Hepatocyte (in vitro differentiated cells): ENCODE measurements at places on chromosomes 16 and 17.

DNA sequence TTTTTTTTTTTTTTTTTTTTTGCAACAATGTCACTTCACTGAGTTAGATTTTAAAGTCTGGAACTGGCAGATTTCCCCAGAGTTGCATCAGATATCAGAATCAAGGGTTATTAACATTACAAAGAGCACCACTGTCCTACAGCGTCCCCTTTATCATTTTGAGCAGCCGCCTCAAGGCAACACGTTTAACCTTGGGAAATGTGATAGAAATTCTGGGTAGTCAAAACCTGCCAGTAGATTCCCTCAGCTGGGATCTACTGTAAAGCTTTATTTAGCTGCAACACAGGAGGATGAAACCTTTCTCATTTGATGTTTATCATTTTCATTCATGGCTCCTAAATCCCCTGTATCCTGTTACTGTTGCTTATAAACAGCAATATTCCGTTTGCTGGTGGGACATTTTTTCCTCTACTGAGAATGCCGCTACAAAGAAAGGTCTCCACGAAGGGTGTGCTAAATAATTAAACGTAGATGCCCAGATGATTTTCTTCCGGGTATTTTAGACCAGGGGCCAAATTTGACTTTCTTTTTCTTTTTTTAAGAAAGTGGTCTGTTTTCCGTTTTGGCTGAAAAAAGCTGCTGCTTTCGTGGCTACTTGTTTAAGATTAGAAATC is 436.1 kb upstream of the GOT2 start:
- no peak for DNase-seq

- no peak for DNase-seq
These were observed 10.2 kb downstream of the FOXF1 start for GRCh38 chr16:86520317-86521210.

DNA sequence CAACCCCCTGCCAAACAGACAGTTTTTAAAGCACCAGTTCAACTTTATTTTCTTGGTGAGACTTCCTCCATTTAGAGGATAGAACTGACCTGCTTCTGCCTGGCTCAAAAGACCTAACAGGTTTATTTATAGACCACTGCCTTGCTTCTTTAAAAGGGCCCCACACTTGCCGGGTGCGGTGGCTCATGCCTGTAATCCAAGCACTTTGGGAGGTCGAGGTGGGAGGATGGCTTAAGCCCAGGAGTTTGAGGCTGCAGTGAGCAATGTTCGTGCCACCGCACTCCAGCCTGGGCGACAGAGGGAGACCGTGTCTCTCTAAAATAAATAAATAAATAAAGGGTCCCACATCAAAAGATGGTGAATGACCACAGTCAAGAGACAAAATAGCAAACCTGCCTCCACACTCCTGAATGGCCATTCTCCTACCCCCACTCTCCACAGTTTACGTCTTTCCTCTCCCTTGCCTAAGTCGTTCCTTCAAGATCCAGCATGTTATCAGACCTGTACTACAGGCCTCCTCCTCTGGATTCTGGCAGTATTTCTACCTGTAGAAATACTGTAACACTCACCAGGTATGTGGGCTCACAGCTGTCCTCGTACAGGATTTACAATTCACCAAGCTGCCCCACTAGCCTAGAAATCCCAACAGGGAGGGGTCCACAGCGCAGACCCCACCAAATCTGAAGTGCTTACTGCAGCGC is 95.6 kb downstream of the SMG6 start:
- DNase-seq = no peak

DNA sequence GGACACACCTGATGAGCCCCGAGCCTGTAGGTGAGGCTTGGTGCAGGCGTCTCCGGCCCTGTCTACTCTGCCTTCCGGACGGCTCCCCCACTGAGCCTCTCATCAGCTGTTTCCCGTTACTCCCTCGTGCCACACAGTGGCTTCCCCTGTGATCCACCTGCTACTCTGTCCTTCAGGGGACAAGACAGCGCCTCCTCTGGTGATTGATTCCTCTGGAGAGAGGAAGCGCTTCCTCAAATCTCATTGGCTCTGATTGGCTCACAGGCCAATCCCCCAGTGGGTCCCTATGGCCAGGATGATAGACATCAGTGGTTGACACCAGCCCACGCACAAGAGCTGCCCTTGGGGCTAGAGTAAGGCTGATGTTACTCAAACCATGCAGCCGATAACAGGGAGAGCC is 24.0 kb downstream of the RNF213 start:
- no peak for DNase-seq

DNA sequence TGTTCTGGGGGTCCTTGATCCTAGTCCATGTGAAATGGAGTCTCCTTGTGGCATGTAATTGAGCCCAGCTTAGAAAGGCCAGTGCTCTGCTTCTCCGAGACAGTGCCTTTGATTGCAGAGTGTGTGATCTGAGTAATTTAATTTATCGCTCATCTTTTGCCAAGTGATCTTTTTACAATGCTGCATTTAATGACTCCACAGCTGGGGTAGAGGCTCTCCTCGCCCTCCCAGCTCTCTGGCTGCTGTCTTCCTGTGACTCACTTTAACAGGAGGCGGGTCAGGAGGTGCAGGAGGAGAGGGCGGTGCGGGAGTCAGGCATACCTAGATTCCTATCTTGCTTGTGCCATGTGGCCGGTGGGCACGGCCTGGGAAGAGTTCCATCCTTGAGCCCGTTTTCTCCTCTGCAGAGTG is 113.4 kb upstream of the FOXF1 start:
- peak; percentile 74 for DNase-seq

DNA sequence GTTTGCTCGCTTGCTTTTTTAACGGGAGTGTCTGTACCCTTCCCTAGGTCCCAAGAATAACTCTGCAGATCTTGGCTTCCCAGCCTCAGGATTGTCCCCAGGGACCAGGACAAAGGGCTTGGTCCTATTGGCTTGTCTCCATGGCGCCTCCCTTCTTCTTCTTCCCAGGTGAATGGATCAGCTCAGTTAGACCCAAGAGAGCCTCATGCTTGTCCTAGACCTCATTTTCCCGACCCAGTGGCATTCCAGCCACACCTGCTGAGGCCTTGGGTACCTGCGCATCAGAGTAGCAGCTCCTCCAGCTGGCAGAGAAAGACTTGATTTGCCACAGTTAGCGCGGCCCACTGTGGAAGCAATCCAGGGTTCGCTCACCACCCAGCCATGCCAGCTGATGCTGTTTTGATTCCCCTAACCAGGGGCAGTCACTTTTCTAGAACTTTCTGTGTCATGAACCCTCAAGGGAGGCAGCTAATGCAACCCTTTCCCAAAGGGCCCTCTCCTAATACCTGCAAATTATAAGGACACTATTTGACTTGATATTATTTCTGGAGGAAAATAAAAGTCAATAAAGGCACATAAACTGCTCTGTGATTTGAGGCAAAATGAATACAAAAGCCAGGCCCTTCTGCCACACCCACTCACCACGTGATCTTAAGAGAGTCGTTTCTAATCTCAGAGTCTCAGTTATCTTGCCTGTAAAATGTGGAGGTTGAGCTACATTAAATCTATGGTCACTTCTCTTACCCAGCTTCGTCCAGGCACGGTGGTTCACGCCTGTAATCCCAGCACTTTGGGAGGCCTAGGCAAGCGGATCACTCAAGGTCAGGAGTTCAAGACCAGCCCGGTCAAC is 13.9 kb downstream of the GPR142 start:
- DNase-seq = no peak

DNA sequence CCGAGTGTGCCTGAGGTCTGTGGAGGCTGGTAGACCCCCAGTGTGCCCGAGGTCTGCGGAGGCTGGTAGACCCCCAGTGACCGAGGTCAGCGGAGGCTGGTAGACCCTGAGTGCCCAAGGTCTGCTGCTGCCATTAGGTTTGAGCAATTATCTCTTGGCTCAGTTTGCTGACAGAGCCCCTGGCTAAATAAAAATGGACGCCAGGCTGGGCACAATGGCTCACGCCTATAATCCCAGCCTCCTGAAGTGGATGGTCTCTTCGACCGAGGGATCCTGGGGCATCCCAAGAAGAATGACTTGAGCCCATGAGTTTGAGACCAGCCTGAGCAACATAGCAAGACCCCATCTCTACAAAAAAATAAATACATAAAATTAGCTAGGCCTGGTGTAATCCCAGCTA is 98.7 kb upstream of the ZNF469 start:
- DNase-seq = no peak

DNA sequence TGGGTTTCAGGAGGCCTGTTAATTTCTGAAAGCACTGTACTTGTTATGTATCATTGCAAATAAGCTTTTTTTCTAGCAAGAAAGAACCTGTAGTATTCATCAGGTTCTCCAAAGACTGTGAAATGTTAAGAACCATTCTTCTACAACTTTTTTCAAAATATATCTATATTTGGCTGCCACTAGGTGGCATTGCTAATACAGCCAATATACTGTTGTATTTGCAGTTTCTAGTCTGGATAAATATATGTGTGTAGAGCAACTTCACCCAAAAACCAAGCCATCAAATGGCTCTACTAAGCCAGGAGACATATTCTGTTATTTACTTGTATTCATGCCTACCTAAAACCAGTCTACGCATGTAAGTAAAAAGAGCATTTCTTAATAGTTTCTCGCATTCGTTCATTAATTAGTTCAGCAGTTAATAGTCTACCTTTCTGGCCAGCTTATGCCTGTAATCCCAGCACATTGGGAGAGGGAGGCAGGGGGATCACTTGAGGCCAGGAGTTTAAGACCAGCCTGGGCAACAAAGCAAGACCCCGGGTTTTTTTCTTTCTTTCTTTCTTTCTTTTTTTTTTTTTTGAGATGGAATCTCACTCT is 39.5 kb downstream of the VMP1 start:
- DNase-seq = peak; percentile 58

DNA sequence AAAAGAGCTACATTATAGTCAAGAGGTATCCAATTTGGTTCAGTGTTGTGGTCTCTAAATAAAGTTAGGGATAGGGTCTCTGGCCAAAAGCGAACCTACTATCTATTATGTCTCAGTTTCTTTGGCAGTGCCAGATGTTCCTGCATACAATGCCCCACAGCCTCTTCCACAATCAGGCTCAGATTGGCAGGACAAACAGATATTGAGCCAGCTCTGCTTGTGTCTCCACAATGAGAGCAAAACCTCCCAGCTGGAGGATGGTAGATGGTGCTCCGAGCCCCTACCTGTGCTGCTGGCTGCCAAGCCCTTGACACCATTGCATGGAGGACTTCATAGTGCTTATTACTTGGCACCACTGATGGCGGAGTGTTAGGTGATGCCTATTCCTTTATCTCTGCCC is 19.7 kb downstream of the PHAF1 start:
- no peak for DNase-seq

DNA sequence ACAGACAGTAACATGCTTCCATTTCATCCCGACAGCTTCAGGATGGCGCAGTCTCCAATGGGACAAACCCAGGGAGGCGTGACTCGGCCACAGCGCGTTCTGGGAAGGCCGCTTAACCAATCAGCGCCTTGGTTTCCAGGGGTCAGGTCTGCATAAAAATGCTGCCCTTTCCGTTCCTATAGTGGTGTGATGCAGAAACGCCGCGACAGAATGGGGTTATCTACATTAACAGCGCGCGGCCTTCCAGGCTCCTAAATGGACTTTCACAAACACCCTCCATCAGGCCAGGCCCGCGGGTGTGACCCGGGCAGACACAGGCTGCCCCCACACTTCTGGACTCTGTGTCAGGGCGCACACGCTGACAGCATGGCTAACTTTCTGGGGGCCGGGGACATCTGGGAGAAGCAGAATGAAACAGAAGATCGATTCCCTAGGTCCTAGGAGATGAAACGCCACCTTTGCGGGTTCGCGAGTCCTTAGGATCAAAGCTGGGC is 792 bp downstream of the TMEM231 start:
- DNase-seq = peak; percentile 87

- no peak for DNase-seq
These were observed 12.7 kb downstream of the SPNS2 start for GRCh38 chr17:4511199-4511932.

GRCh38 chr17:71600137-71600789 is 520.6 kb upstream of the SOX9 start:
- DNase-seq = no peak

DNA sequence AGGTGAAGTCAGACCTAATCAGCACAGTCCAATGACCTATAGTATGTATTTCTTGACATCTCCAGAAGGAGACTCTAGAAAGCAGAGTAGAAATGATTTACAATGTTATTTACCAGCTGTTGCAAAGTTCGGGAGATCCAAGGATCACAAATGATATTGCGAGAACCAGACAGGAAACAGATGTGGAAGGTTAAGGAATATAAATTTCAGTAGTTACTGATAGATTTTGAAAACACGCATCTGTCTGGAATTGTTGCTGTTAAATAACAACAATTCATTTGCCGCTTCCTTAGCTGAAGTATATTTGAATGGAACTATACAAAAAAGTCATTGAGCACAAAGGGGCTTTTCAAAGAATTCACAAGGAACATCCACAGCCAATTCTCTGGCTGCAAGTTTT is 72.0 kb downstream of the STXBP4 start:
- no peak for DNase-seq

DNA sequence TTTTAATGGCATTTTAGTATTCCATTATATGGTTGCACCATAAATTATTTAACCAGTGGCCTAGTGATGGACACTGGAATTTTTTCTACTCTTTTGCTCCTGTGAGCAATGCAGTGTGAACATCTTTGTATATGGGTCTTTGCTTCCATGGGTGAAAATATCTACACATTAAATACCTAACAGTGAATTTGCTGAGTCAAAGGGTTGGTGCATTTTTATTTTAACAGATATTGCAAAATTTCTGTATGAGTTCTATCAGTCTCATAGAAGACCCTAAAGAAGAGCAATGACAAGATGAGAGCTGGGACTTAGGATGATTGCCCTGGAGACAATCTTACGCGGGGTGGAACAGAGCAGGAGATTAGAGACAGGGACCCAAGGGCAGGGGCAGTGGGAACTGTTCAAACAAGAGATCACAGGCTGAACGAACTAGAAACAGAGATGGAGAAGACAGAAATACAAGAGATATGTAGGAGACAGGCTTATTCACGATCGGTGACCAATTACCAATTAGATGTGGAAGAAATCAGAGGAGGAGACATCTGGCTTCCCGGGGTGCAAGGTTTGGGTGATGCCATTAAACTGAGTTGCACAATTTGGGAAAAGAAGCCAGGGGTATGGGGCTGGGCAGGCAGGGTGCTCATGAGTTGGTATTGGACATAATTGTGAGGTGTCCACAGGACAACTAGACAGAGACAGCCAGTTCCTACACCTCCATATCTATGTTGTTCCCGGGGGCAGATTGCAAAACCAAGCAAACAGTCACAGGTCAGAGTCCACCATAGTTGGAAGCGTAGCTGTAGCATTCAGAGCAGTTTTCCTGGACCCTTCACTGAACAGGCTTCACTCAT is 39.9 kb upstream of the LONP2 start:
- peak; percentile 74 for DNase-seq
